ENCODE measurements at places on chromosomes 5 and 9.

DNA sequence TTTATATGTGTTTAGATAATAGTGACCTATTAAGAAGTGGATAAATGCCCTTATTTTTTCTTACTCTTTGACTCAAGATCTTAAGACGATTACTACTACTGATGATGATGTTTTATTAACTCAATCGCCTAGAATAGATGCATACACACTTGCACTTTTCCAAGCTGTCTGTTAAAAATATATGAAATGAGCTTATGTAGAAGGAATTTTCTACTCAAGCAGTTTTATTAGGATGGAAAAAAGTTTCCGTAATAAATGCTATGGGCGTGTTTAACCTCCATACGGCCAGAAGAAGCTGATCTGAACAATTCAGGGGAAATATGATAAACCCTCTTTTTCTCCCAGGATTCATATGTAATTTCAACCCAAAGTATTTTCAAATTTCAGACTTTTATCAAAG, 455.7 kb upstream of the MPDZ start:
- DNase-seq: no peak

DNA sequence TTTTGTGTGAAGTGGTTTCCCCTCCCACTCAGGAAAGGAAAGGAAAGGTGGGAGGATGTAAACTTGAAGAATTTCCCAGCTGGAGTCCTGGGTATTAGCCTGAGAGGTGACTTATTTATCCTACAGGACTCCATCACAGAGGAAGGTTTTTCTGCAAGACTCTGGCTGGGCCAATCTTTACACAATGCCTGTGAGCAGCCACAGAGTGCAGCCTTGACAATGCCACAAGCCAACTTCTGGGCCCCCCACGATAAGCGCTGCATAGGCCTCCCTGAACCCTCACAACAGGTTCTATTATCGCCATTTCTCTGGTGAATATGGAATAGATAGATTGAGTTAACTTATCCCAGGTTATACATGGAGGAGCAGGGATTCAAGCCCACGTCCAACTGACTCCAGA, 12.4 kb downstream of the TTC39B start:
- no peak for DNase-seq

DNA sequence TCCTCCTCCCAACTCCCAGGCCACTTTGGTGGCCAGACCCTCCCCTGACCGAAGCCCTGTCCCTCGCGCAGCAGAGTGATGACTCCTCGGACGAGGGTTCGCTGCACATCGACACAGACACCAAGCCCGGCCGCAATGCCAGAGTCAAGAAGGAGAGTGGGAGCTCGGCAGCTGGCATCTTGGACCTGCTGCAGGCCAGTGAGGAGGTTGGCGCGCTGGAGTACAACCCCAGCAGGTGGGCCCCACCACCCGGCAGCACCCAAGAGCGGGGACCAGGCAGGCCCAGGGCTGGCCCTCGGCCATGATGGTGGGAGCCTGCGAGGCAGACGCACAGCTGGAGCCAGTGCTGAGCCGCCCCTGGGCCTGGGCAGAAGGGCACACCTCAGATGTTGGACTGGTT, 90.6 kb downstream of the PHF2 start:
- DNase-seq: no peak

GRCh38 chr5:67065237-67065636, 131.4 kb downstream of the CD180 start:
- no peak for DNase-seq

DNA sequence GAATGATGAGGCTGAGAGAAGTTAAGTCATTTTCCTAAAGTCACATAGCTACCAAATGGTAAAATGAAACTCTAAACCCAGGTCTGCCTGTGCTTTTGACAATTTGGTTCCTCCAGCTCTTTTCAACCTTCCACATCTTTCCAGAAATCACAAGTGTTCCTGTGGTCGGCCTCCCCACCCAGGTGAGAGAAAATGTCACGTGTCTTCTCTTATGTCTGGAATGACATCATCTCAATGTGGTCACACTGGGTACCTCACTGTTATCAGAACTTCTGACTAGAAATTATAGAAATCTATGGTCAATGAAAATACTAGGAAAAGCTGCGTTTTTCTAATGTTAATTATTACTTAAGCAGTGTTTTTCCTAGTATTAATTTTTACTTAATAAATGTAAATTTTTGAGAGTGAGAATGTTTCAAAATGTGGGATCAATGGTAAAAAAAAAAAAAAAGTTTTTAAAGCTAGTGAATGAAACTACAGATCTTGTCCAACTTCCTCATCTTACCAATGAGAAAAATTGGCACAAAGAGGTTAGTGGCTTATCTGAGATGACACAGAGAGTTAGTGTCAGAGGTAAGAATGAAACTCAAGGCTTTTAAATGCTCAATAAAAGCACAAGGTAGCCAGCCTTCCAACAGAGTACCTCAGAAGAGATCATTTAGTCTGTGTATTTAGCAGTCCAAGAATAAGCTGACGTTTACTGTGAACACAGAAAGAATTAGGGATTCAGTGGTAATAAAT, 228.7 kb upstream of the NR4A3 start:
- no peak for DNase-seq

- no peak for DNase-seq
Measured at GRCh38 chr9:108905494-108905893, 28.4 kb downstream of the ELP1 start.

DNA sequence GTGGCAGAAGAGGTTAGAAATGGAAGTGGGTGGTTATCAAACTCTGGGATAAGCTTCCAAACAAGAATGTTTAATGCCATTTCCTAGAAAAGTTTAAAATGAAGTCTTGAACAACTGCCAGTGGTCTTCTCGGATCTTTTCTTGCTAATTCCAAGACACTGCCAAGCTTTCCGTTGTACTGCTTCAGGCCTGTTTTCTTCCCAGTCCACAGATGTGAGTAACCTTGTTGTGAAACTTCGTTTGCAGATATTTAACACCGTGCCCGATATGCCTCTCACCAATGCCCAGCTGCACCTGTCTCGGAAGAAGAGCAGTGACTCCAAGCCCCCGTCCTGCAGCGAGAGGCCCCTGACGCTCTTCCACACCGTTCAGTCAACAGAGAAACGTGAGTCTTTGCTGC, 269.8 kb downstream of the NR3C1 start:
- no peak for DNase-seq

DNA sequence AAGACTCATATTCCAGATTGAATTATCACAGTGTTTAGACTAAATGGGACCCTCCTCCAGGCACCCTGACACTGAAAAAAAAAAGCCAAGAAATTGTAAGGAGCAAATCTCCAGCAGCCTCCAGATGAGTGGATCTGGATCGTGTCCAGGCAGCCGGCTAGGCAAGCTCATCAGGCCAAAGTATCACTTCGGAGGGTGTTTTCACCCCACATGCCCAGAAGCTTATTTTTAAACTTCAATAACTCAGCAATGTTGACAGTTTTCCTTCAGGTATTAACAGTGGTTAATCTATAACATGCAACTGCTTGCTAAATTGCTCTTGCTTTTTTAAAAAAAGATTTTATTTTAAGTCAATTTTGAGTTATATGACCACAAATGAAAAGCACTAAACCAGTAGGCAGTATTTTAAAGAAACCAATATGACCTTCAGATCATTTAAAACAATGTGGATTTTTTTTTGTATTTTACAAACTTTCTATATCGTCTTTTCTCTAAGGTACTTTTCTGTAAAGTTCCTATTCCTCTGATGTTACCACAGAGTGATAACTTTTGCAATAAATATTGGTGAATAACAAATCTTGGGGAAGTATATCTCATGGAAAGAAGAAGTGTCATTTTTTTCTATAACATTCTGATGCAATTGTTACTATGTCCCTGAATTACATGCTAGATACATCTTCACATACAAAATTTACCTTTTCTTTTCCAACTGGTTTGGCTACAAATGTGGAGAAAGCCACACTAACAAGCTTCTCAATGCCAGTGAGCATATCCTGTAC, 30.7 kb downstream of the ACOT12 start:
- DNase-seq: no peak
